Neural crest cell (in vitro differentiated cells): ENCODE measurements at places on chromosomes 3 and 15.

GRCh38 chr3:7437231-7437630, 576.3 kb downstream of the GRM7 start:
- no peak for DNase-seq

- peak; percentile 24 for DNase-seq
Observed at GRCh38 chr15:64521726-64522164, 61.4 kb downstream of the ZNF609 start.

DNA sequence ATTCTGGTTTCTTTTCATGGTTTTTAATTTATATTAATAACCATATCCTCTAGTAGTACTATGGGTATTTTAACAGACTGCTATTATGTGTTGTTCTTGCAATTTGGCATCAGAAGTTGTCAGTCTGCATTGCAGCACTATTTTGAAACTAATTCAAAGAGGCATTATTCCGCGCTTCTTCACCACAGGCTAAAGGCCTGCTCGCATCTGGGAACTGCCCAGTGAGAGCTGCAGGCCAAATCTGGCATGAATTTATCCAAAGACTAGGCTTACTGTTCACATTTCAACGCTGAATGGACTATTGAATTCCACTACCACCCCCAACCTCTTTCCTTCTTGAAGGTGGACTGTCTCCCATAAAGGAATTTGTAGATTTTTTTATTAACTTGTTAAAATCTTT, 310.4 kb upstream of the NR2F2 start:
- no peak for DNase-seq

- DNase-seq, result no peak
Observed at GRCh38 chr3:151199554-151200438, 3.2 kb downstream of the GPR171 start.

GRCh38 chr3:75242012-75242735, 422.0 kb upstream of the FRG2C start:
- no peak for DNase-seq

DNA sequence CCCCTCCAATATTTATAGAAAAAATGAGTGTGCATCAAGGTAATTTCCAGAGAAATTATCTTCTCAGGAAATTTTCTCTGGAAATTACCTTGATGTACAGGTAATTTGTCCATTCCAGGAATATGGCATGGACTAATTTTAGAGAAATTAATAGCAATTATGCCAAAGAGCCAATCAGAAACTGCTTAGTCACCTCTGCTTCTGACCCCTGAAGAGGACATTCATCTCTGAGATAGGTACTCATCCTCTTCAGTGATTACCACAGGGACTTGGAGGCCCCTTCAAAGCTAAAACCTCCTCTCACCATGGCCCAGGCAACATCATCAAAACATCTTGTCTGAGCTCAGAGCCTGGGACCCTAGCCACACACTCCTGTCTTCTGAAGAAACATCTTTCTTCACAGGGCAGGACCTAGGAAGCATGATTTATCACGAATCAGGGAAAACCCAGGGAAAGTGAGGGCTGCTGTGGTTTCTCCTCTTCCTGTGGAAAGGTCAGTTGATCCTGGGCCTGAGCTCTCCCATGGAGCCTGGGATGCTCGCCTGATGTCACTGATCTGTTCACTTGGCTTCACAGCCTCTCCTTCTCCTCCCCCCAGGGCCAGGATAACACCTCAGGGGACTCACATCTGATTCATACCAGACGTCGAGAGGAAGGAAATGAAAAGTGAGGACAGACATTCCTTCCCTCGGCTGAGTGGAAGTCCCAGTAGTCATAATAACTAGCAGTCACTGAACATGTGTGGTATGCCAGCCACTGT, 210.5 kb downstream of the DTWD1 start:
- no peak for DNase-seq

DNA sequence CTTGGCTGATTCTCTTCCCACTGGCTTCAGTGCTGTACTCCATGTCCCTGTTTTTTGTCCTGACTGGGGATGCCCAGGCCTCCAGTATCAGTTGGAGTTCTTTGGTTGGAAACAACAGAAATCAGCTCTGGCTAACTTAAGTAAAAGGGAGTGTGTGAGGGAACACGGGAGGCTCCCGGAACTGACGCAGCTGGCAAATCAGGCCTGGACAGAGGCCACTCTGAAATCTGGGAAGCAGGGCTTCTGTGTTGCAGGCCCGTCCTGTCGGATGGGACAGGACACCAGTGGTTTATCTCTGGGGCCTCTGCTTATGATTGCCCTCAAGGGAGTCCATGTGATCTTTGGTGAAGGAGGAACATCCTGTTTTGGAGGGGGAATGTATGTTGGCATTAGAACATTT, 124.3 kb downstream of the CHCHD6 start:
- DNase-seq, result no peak

DNA sequence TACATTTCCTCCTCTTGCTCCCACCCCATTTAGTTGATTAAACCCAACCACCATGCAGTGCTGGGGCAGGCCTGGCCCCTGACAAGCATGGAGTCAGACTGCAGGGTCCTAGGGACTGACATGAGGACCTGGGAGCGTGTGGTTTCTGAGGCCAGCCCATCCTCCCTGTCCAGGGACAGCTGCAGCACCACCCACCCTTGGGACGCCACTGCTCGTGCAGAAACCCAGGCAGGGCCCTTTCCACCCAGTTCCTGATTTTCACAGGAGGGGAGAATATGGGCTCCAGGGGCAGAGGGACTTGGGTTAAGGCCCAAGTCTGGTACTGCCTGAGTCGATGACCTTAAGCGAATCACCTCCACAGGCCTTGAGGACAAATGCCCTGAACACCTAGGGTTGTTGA, 23.7 kb downstream of the PLXND1 start:
- no peak for DNase-seq

GRCh38 chr3:16807391-16807790, 77.4 kb upstream of the PLCL2 start:
- DNase-seq, result no peak

DNA sequence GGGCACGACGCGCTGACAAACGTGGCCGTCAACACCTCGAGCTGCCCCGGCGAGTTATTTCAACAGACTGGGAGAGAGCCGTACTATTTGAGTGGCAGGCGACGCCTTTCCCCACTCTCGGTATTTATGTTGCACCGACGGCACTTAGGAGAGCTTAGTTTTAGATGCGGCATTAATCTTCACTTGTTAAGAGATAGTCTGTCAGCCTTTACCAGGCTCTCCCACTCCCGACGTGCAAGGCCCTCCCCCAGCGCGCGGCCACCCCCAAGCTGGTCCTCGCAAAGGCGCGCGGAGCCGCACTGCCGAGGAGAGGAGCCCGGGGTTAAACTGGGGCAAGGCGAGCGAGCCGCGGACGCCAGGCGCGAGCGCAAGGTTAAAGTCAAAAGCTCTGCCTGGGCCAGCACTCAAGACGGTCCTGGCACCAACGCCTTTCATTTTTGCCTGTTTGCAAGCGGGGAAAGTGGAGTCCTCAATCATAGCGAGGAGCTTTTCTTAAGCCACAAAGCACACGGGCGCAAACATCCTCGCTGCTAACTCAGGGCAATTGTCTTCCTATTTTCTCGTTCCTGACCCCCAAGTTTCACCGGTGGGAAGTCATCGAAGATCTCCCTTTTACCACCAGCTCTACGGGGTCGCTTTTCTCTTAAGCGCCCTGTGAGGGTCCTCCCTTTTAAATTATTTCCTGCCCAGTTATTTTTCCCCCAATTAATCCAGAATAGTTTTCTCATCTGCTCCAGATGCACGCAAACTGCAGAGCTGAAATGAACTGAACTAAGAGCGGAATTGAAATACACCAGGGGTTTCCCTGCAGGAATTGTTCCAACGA, 86.6 kb downstream of the NR2F2 start:
- no peak for DNase-seq

DNA sequence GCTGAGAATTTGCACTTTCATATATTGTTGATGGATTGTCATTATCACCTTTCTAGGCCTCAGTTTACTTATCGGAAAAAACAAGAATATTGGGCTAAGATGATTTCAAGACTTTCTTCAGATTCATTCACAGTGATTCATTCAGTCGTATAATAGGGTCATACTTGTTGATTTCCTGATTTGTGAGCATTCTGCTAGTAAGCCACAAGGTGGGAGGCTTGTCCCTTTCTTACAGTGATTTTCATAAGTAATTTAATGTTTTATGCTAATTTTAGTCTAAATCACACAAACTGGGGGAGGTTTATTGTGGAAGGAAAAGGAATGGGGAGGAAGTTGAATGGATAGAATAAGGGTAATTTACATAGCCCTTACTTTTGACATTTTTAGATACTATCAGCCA, 126.8 kb upstream of the GOLGA6L4 start:
- no peak for DNase-seq

DNA sequence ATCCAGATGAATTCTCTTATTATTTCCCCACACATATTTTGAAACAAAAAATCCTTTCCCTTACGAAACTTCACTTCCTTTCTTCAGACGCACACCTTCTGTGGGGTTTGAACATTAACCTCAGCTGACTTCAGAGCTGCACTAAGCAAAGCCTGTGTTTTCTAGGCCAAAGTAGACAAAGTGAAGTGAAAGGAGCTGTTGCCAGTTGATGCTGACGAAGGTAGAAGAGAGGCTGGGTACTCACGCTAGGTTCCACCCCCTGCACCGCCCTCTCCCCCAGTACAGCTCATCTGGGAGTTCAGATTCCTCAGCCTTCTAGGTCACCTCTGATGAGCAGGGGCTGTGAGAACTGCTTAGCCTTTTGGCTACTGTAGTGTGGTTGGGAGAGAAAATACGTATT, 24.1 kb downstream of the DUT start:
- no peak for DNase-seq

DNA sequence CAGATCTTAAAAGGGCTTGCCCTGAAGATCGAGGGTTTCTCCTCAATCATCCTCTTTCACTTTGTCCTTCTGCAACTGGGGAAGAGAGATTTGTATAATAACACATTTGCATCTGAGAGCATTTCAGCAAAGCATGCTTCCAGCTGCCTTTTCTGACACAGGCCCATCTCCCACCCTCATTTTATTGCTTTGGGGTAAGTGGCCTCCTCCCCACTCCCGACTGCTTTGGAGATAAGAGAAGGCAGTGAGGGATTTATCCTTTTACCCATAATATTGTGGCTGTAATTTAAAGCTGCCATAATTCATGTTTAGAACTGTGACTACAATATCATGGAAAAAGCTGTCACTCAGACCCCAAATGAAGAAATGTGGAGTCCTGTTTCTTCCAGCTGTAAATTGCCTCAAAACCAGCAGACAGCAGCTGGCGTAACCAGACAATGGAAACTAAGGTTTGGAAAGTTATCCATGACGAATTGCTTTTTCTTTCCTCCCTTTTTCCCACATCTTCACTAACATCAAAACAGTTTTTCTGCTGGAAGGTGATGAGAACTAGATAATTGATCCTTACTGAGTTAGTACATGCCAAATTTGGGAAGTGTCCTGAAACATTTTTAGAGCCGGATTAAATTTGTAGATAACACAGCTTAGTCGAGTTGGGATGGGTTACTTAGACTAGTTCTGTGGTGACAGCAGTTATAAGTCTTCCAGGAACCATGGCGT, 104.2 kb upstream of the PFN2 start:
- DNase-seq, result no peak

- DNase-seq, result no peak
Observed at GRCh38 chr3:128490915-128491690, 1.9 kb downstream of the GATA2 start.

- DNase-seq, result no peak
Observed at GRCh38 chr3:50299929-50300680, 900 bp upstream of the HYAL3 start.

- DNase-seq, result peak; percentile 40
Observed at GRCh38 chr3:184176377-184177330, 2.0 kb downstream of the AP2M1 start.

DNA sequence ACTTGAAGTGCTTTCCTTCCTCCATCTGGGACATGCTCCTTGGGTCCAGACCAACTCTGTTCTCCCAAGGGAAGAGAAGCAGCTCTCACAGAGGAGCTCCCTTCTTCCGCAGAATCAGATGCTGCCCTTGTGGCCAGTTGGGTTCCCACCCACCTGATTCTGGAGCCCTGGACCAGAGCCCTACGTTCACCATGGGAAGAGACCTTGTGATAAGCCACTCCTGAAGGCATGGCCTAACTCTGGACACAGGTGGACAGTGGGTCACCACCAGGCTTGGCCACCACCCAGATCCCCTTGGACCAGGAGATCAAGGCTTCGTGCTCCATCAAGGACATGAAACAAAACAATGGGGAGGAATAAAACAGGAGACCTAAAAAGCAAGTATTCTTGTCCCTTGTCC, 172.2 kb downstream of the RPLP1 start:
- DNase-seq, result no peak
